ENCODE measurements at places on chromosomes 6 and 20.
A peak's percentile ranks its signal among the peaks of the same experiment; 100 is the strongest.

DNA sequence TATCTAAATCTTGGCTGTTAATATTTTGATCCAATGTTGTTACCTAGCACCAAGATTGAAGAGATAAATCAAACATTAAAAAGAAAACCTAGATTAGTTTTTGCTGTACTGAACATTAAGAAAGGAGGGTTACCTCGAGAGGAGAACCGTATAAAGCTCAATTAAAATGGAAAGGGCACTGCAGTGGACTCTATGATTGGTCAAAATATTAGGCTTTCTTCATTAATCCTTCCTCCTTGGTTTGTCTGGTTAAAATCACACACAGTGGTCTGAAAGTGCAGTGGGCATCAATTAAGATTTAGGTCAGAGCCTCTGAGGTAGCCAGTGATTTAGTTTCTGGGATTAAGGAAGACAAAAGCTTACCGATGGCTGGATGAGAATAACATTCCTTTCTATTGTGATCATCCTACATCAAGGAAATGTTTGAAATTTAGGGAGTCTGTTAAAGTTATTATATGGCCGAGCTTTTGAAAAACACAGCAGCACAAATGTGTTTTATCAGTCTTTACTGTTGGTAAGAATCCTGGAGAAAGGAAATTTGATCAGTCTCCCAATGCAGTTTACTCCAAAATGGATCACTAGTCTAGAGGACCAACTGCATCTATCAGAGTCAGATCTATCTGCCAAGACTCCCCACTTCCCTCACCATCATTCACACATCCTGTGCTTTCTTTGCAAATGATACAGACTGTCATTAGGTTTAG is 134.6 kb upstream of the NEDD9 start:
- DNase-seq = no peak

DNA sequence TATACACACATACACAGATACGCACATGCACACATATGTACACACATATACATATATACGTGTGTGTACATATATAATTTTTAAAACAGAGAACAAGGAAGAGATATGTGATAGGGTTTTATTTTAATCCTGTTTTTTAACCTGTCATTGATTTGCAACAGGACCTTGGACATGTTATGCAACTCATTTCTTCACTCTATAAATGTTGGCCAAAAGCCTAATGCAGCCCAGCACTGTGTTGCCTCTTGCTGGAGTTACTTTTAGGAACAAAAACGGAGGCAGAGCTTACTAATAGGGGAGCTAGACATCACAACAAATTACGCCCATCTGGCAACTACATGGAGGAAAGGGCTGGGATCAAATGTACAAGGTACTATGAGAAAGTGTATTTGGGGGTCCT is 179.9 kb upstream of the TAB2 start:
- DNase-seq = peak; percentile 13

DNA sequence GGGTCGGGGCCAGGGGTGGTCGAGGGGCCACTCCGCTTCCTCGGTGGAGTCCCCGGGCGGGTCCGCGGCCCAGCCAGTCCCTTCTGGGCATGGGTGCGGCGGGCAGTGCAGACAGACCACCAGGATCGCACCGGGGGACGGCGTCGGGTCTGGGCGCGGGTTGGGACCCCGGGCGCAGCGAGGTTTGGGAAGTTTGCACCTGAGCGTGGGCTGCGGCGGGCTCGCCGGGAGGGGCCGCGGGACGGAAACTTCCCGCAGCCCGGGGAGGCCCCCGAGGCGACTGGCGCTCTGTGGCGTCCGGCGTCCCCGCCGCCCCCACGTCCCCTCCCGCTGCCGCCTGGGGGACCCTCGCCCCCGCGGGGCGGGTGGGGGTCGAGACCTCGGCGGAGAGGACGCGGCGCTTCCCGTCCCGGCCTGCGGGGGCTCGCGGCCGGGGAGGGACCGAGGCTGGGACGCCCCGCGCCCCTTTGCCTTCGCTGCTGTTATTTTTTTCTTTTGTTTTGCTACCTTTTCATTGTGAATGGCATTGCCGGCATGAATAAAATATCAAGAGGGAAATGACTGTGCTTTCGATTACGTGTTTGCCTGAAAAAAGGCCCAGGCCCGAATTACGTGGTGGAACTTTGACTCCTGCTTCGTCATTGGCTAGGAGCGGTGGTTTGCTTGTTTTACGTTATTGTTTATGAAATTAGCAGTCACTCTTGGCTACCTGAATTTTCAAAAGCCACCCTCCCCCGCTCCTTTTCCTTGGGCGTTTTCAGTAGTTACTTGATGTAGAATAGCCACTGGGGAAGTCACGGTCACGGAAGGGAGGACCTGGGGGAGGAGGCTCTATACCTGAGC is 703 bp downstream of the SNX9 start:
- peak; percentile 72 for DNase-seq

GRCh38 chr20:29762620-29763019 is 1494.8 kb upstream of the DEFB115 start:
- DNase-seq = no peak

- DNase-seq = no peak
Observed at GRCh38 chr6:157267654-157268053, 55.7 kb downstream of the TMEM242 start.

DNA sequence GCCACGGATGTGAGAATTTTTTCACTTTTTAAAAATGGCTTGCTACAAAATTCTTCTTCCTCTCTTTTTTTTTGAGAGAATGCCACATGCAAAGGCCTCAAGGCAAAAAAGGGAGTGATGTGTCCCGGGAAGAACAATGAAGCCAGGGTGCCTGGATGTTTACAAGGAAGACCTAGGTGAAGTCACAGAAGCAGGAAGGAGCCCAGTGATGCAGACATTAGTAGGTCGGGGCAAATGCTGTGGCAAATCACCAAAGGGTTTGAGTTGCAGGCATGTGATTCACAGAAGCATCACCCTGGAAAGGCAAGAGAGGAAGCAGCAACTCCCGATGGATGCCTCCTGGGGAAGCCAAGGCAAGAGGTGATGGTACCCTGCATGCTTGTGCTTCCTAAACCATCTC is 46.8 kb downstream of the FARS2 start:
- DNase-seq = no peak

Measured in hematopoietic multipotent progenitor cell treated with erythropoietin and hydrocortisone succinate and interleukin-3 and kit ligand, for 4 days (in vitro differentiated cells).